Heart left ventricle (tissue), 16 donors: ENCODE measurements at places on chromosomes 3 and 15. TPM values are rescaled to one million over a fixed set of nuclear protein-coding genes. Genes with fewer than 3 reads are reported as not detected.

CD200 gene
- total RNA-seq, result 2.5 TPM

DNA sequence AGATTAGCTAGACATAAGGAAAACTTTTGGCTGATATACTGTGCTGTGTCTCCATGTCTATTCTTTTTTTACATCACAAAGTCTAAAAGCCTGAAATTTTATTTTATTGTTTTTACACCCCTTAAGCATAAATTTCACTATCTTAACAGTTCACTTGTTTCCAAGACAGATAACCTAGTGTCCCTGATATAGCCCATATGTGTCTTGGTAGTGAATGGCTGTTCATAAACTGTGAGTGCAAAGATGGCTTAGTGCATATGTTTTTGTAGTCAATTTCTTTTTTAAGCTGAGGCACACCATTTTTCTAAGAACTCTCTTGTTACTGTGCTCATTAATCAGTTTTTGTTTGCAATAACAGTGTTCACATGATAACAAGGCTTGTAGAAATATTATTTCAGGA lies 381.1 kb downstream of the OXSM start:
- no peak for DNase-seq

CDCP1 gene
- 0.30 TPM for total RNA-seq

DNA sequence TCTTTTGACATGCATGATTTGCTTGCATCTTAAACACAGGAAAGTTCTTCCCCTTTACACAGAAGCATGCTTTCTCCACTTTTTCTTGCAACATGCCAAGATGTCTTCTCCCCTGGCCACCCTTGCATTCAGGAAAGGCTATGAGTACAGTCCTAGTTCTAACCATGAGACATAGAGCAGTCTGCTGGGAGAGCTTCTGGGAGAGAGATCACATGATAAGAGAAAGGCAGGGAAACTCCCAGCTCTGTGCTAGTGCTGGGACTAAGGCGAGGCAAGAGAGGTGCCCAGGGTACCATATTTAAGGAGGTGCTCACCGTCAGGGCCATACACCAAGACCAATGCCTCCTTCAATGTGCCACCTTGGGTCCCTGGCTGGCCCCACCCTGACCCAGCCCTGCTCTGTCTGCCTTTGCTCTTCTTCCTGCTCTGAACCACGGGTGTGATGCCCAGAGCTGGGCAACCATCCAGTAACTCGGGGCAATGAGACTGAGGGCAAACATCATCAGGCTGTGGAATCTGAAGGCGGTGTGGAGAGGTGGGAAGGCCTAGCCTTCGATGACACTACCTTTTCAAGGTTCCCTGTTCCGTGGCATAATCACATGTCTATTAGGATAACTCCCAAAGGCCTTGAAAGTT lies 77.4 kb upstream of the PRR20G start:
- DNase-seq, result no peak

GRCh38 chr15:39761006-39761405 lies 21.6 kb downstream of the FSIP1 start:
- no peak for DNase-seq

DNA sequence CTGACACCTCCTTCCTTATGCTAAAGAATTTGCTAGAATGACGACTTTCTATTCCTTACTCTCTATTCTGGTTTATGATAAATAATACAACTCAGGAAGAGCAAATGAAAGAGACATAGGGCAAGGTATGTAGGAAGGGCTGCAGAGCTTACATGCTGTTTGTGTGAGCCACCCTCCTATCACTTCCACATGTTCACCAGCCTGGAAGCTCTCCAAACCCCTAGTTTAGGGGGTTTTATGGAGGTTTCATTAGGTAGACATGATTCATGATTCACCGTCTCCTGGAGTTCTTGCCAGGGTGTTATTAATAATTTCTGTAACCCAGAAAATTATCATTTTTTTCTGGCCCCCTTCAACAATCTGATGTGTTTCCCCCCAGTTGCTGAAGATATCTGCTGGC lies 172.1 kb upstream of the COL8A1 start:
- DNase-seq, result no peak

CAMKV gene
- total RNA-seq, result not detected

DNA sequence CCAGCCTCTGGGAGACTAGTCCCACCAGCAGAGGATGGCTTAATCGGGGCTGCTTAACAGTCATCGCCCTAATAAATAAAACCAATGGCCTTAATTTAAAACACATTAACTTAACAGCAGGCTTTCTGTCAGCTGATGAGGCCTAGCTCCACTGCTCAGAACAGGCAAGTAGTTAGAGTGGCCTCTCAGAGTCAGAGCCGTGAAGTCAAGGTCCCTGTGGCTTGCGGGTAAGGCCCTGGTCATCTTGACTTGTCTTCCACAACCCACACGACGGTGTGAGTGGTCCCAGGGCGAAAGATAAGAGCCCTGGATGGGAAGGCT lies 11.8 kb downstream of the XXYLT1 start:
- no peak for DNase-seq

DNA sequence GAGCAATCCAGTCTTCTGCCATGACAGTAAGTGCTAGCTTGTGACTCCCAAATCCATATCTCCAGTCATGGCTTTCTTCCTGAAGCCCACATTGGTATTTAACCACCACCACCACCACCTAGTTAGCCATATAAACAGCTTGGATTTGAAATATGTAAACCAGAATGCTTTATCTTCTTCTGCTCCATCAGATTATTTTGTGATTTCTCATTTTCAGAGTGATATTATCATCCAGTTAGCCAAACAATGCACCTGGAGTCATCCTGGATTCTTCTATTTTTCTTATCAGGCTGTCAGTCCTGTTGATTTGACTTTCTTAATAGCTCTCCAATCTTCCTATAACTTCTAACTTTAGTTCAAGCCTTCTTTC lies 124.3 kb upstream of the PTX3 start:
- DNase-seq, result no peak
